ENCODE measurements at places on chromosomes 16 and 17. TPM values are rescaled to one million over a fixed set of nuclear protein-coding genes. Genes with fewer than 3 reads are reported as not detected.

The CHST5 gene
- 0.18 TPM for total RNA-seq

The TP53TG3B gene
- not detected for total RNA-seq

DNA sequence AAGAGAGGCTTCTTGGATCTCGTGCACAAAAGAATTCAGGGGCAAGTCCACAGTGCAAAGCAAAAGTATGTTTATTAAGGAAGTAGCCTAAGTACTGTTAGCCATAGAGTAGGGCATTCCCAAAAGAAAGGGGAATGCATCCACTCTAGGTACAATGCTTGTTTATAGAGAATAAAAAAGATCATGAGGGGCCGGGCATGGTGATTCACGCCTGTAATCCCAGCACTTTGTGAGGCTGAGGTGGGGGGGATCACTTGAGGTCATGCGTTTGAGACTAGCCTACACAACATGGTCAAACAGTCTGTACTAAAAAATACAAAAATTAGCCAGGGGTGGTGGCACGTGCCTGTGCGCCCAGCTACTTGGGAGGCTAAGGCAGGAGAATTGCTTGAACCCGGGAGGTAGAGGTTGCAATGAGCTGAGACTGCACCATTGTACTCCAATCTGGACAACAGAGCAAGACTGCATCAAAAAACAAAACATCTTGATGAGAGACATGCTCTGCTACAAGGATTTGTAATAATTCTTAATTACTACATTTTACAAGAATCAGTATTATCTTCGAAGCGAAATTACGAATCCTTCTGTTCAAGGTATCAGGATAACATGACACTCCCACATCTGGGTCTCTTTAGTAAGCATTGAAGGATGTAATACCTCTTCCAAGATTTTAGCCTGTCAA, 191.6 kb downstream of the CPPED1 start:
- DNase-seq, result no peak

DNA sequence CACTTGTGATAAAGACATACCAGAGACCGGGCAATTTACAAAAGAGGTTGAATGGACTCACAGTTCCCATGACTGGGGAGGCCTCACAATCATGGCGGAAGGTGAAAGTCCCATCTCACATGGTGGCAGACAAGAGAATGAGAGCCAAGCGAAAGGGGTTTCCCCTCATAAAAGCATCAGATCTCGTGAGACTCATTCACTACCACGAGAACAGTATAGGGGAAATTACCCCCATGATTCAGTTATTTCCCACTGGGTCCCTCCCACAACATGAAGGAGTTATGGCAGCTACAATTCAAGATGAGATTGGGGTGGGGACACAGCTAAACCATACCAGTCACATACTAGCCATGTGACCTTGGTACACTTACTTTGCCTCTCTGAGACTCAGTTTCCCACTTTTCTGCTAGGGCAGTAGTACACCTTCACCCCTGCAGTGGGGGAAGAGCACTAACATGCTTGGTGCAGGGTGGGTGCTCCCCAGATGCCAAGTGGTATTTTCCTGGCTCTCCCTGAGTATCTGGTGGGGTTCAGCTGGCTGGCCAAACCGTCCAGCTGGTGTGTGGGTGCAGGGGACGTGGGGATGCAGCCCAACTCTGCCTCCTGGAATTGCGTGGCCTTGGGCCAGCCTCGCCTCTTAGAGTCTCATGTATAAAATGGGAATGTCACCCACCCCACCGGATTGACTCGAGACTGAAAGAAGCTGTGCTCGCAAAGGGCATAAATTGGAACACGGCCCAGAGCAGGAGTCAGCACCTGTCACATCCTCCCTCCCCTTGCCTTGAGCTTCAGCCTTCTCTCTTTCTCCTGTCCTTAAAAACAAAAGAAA, 364.1 kb downstream of the CPPED1 start:
- no peak for DNase-seq

The KRTAP17-1 gene
- not detected for total RNA-seq

DNA sequence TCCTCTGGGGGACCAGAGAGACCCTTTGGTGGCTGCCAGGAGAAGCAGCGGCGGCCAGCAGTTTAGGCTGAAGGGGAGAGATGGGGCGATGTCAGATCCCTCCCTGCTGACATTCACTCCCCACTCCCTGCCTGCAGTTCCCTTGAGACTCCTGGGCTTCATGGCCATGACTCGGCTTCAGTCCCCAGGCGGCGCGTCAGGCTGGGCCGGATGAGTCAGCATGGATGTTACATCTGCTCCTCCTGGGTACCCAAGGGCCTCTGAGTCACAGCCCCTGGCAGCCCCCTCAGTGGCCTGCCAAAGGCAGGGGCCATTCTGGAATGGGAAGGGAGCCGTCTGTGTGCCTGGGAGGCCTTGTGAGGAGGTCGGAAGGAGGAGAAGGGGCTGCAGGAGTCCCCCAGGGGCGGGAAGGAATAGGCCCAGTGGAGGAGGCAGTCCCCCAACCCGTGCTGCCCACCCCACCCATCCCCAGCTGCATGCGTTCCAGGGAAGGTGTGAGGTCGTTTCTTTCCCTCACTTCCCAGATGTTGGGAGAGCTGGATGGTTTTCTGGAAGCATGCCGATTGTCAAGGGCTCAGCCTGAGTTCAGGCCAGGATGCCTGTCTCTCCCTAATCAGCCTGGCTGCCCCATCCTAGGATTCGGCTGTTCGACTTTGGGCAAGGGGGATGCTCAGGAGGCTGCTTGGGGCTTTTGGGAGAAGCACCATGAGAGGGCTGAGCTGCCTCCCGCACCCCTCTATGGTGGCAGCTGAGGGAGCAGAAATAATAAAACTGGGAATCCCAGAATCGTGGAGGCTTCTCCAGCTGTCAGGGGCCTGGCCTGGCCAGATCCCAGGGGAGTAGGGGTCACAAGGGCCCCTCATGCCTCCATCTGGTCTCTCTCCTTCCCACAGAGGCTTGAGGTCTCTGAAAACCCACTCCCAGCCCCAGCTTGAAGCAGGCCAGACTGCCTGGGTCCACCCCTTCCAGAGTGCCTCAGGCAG, 9.7 kb downstream of the RHBDL3 start:
- DNase-seq, result no peak

DNA sequence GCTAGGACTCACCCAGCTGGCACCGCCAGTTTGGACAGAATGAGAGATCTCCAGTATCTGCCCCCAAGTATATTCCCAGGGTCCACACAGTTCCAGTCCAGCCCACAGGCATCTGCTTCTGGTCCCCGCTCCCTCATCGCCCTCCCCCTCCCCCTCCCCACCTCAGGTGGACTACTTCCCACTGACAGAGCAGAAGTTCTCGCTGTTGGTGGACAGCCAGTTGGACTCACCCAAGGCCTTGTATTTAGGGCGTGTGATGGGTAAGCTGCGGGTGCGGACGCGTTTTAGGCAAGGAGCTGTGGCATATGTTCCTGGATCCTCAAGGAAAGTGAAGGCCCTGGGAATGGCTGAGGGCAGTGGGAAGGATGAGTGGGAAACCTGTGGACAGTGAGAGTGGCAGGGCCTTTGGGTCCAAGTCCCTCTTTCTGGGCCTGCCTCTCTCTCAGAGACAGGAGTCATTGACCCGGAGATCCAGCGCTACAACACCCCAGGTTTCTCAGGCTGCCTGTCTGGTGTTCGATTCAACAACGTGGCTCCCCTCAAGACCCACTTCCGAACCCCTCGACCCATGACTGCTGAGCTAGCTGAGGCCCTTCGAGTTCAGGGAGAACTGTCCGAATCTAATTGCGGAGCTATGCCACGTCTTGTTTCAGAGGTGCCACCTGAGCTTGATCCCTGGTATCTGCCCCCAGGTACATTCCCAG, 14.9 kb downstream of the CNTNAP1 start:
- DNase-seq, result no peak

- no peak for DNase-seq
Observed at GRCh38 chr16:18931756-18932155, 5.5 kb upstream of the SMG1 start.

The KRT16 gene
- total RNA-seq, result not detected

DNA sequence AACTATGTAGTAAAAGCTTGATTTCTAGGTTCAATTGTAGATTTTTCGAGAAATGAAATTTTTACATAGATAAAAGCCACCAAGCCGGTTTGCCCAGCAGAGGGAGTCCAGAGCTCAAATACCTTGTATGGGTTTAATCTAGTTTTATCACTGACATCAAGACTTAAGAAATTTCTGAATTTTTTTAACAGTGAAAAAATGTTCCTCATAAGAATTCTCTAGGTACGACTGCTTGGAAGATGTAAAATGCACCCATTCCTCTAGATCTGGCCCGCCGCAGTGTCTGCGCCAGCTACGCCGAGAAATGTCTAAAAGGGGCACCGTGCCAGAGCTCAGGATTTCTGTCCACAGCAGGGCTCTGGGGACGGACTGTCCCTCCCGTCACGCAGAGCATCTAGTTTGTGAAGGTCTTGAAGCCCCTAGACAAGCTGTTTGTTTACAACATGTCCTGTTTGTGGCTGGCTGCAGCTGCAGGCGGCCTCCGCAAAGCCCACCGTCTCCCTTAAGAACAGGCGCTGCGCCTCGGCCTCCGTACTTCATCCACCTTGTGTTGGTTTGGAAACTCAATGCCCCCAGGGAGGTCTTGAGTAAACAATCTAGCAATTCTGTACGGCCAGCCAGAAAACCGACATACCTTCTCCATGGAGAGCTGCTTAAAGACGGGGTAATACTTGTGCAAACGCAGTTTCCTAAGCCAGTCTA, 24.8 kb downstream of the MAP1LC3B start:
- no peak for DNase-seq

- DNase-seq, result no peak
Observed at GRCh38 chr16:87538160-87538559, 45.3 kb upstream of the ZCCHC14 start.

The KRTAP4-3 gene
- total RNA-seq, result not detected

The PITPNM3 gene
- 1.2 TPM for total RNA-seq

GRCh38 chr17:13636951-13637350, 35.2 kb upstream of the HS3ST3A1 start:
- DNase-seq, result no peak

GRCh38 chr16:4495766-4496165, 19.6 kb downstream of the HMOX2 start:
- DNase-seq, result no peak

DNA sequence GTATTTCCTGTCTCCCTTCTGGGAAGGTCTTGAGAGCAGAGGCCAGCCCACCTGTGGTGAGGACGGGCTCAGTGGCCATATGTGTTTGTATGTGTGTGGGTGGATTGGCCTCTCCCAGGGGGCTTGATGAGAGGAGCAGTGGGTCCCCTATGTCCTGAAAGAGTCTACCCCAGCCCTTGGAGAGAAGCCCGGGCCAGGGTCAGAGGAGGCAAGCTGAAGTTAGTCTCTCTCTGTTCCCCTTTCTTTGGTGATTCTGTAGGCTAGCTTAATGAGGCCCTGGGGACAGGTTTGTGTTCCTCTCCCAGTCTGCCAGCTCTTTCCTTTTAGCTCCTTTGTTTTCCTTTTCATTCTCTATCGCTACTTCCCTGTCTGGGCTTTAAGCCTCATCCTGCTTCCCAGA, 23.8 kb upstream of the NFATC3 start:
- no peak for DNase-seq

The CCL16 gene
- total RNA-seq, result not detected

DNA sequence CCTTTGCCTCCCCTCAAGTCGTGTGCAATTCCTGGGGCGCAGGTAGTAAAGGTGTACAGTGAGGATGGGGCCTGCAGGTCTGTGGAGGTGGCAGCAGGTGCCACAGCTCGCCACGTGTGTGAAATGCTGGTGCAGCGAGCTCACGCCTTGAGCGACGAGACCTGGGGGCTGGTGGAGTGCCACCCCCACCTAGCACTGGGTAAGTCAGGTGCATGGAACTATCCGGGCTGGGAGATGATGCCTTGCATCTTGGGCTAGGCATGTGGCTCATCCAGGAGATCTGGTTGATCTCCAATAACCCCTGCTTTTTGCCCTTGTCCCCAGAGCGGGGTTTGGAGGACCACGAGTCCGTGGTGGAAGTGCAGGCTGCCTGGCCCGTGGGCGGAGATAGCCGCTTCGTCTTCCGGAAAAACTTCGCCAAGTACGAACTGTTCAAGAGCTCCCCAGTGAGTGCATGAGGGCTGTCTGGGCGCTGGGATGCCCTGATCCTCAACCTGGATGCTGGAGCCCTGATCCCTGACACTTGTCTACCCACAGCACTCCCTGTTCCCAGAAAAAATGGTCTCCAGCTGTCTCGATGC, 5.2 kb downstream of the GRB7 start:
- no peak for DNase-seq

DNA sequence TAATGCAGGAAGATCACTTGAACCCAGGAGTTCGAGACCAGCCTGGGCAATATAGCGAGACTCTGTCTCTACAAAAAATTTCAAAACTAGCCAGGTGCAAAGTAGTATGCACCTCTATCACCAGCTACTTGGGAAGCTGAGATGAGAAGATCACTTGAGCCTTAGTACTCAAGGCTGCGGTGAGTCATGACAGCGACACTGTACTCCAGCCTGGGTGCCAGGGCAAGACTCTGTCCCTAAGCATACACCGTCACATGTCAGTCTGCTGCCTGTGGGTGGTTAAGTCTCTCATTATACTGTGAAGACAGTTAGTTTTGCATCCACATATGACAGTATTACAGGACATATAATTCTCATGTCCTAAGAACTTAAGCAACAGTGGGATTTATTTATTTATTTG, 21.8 kb downstream of the NMRAL1 start:
- no peak for DNase-seq

DNA sequence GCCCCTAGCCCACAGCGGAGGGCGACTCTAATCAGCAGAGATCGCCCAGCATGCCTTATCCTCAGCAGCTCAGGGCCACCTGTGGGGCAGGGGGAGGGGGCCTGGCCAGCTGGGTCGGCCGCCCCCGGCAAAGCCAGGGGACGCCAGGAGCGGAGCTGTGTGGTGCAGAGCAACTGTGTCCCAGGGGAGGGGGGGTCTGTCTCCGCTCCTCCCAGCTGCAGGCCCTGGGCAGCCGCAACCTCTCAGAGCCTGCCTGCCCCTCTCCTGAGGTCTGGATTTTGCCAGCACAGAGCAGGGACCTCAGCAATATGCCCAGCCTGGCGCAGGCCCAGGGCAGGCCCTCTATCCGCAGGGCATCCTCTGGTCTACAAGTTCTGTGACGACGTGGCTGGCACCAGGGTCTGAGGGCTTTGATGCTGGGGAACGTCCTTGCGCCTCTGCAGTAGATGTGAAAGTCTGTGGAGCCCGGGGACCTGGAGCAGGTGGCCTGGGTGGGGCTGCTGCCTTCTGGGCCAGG, 36.5 kb upstream of the SLC38A10 start:
- DNase-seq, result no peak

DNA sequence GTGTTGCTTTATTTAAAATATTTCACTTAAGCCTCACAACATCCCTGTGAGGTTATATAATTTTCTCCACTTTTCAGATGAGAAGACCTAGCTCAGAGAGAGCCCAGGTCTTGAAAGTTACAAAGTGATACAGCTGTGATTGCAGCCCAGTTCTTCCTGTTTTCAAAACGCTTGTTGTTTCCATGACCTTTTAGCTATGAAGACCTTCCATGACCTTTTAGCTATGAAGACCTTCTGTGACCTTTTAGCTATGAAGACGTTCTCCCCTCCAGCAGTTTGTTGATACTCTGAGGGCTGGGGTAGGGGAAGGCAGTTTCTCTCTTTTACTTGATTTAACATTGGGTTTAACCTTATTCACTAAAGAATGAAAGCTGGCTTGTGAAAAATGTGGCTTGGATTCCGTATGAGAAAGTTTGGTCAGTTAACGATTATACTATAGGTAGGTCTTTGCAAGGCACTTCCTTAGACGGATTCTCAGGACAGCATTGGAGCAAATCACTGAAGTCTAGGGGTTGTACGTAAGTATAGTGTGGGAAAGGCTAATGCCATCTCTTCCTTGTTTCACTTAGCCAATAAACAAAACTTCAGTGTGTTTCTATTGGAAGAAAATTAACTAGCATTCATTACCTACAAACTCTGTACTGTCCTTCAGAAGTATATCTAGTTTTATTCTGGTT, 20.7 kb downstream of the PHKB start:
- DNase-seq, result no peak

All from activated naive CD4-positive, alpha-beta T cell treated with anti-CD3 and anti-CD28 coated beads, Interleukin-2, amount 50 U/mL, for 72 hours (primary cell).